ENCODE measurements at places on chromosomes 2 and 18.

DNA sequence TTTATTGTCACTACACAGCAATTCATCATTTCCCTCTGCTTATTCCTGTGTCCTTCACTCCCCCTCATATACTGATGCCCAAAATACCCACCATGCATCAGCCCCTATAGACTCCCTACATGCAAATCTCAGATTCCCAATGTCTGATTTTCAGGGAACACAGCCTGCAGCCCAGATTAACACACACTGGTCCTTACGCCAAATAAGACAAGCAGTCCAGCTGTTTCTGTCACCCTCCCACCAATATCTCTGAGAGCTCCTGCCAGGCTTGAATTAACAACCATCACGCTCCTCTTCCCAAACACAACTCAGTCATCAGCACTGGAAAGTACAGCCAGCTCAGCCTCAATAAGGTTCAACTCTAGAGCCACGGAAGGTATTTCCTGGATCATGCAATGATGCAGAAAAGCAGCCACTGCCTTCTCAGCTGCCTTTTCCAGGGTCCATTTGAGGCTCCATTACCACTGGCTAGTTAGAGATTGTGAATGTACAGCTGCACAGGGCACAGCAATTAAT, 39.0 kb upstream of the SLC35F5 start:
- no peak for DNase-seq

DNA sequence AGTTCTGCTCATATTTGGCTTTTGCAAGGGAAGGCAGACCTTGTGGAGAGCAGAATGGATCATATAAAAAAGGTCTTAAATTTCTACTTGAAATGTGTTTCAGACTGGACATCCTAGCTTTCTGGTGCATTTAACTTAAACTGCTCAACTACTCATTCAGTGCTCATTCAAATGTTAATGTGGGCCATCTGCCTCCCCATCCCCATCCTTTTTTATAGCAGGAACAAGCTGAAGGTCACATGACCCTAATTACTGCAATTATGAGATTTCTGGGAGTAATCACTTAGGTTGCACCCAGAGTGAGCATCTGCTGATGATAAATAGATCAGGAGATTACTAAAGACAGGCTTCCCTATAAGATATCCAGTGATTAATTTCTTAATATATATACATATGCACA, 96.1 kb downstream of the MAP2 start:
- no peak for DNase-seq

DNA sequence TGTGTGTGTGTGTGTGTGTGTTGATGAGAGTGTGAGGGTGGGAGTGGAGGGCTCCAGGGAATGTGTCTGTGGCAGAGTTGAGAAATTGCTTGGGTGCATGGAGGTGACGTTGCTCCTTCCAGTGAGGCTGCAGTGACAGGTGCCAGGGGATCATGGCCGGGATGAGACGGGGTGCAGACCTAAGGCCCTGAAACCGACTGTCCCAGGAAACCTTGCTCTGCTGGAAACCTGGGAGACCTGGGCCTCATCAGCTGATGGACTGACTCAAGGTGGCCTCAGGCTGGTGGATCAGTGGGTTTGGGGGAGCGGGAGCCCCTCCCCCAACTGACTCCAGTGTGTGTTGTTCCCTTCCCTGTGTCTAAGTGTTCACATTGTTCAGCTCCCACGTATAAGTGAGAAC, 56.6 kb downstream of the INHBB start:
- DNase-seq: no peak

- DNase-seq: no peak
These were observed 47.7 kb downstream of the ZC3H15 start for GRCh38 chr2:186533717-186534116.

- no peak for DNase-seq
These were observed 31.1 kb downstream of the NDUFAF7 start for GRCh38 chr2:37262522-37262921.

DNA sequence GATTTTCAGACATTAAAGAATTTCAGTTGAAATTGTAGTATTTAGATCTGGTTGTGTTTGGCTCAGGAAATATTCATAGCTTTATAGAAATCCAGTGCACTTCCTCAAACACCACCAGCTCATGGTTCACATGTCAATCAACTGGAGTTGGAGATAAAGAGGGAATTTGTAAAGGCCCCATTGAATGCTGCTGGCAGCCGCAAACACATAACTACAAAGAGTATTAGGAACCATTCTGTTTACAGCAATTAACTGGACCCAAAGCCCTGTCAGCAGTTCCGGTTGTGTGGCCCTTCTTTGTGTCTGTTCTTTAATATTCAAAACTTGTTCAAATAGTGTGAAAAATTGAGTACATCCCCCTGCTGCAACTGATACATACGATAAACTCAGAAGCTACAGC, 107.4 kb upstream of the LRRTM4 start:
- no peak for DNase-seq

GRCh38 chr2:222320436-222321395, 21.9 kb upstream of the PAX3 start:
- DNase-seq: no peak

DNA sequence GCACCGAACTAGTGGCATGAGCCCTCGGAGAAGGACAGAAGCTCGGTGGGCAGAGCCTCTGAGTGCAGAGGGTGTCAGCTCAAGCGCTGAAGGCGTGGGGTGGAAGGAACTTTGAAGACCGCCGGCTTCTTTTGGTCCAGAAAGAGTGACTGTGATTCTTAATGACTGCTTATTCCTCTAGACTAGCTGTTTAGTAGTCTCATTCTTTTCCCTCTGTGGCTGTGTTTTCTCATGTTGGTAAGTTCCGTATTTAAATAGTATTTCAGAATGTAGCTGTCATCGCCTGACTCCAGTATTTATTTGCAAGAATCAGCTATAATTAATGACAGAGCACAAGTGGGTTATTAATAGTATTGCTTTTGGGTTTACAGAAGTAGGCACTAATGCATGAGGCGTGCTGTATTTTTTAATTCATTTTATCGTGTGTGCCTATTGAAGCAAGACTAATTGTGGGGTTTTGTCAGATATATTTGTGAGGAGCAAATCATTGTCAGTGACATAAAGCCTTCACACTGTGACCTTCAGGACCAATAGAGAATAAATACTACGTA, 80.8 kb upstream of the NFATC1 start:
- DNase-seq: no peak

GRCh38 chr2:31020713-31021112, 117.5 kb downstream of the GALNT14 start:
- DNase-seq: no peak

- no peak for DNase-seq
These were observed 53.4 kb downstream of the ADI1 start for GRCh38 chr2:3465844-3466481.

DNA sequence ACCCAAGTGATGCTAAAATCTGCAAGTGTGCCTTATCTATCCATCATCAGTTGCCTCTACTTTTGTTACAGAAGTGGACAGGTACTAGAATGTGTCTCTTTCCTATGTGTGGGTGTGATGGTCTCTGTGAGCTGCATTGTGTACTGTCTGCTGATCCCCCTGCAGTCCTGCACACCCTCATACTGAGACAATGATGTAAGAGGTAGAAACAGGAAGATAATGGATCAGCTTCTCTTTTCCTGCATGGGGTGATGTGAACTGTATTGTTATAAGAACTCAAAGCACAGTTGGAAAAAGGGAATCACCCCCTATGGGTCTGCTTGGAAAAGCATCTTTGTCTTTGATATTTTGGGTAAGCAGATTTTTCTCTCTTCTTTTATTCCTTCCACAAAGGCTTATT, 537.6 kb upstream of the CDH2 start:
- DNase-seq: no peak

- DNase-seq: no peak
These were observed 71.6 kb downstream of the ZNF407 start for GRCh38 chr18:74669136-74669798.

- DNase-seq: no peak
These were observed 9.0 kb upstream of the SLC20A1 start for GRCh38 chr2:112636605-112637288.

GRCh38 chr2:100682536-100682935, 119.7 kb downstream of the PDCL3 start:
- no peak for DNase-seq

GRCh38 chr2:128090575-128090944, 440 bp upstream of the UGGT1 start:
- no peak for DNase-seq

- no peak for DNase-seq
These were observed 64.4 kb upstream of the FOSL2 start for GRCh38 chr2:28327956-28328922.

DNA sequence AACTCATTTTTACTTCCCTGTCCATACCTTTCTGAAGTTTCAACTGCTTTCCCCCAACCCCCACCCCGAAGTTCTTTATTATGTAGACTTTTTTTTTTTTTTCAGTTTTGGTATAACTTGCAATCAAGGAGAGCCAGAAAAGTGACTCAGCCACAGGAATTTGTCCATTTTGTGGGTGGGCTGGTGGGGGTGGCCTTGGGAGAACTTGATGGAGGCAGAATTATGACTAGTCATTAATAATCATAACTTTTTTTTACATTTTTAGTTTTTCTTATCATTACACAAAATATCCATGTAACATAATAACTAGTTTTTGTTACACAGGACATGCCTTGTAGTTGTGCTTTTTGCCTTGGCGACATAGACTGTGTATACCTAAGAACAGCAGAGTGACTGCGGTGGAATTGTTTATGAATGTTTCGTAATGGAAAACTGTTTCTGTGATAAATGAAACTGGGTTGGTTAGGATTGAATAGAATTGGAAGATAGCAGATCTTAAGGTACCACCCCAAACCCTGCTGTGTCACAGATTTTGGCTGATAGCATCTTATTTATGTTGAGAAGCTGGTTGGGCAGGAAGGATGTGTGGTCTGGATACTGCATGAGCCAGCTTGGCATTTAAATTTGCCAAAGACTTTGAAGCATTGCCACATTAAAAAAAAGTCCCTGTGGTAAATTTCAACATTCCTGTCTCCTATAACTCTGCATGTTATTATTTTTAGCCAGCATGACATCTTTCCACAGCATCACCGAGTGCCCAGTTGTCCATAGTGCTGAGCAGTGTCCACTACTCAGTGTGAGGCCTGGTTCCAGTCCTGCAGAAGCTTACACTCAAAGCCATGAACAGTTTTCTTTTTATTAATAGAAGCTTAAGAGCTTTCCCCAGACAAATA, 30.7 kb downstream of the LYPD6B start:
- no peak for DNase-seq

DNA sequence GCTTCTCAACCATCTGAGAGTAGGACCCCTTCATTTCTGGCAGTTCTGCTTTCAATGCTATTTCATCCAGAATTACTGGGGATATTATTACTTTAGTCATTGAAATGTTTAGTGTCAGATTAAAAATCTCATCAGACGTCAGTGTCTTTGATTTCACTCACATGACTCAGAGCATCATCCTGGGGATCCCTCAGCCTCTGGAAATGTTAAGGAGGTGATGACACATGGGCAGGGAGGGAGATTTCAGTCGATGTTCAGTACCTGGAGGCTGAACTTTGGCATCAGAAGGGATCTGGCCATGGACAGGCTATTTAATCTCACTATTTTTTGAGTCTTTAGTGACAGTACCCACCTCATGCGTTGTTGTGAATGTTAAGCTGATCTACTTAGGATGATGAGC, 39.1 kb downstream of the OSBPL6 start:
- no peak for DNase-seq

GRCh38 chr2:20196657-20197161, 28.2 kb downstream of the SDC1 start:
- DNase-seq: no peak

DNA sequence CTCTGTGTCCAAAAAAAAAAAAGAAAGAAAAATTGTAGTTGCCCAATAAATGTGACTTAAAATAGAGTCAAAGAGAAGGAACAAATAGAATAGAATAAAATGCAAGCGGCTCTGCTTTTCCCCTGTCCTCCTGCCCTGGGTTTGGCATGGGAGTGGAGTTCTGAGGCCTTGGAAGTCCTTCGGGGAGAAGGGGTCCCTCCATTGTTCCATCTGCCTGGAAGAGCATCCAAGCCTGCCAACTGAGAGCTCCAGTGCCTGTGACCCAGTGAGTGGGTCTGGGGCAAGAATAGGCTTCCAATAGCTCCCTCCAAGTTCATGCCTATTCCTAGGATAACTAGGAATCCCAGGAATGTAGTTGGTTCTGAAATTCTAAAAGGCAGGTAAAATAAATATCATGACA, 321.4 kb downstream of the MYCN start:
- DNase-seq: no peak

DNA sequence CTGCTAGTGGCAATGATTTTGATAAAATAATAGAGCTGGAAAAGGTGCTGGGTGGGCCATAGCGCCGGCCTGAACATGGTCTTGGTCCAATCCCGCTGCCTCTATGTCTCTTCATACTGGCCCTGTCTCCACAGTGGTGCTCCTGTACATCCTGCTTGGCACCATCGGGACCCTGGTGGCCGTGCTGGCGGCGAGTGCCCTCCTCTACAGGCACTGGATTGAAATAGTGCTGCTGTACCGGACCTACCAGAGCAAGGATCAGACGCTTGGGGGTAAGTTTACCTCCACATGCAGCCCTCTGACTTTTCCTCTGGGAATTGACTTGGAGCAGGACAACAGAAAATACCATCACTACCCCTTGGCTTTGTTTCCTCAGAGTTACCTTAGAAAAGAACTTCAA, 24.0 kb downstream of the IL18RAP start:
- DNase-seq: no peak

- DNase-seq: no peak
These were observed 190.5 kb downstream of the LOXHD1 start for GRCh38 chr18:46466234-46467160.

DNA sequence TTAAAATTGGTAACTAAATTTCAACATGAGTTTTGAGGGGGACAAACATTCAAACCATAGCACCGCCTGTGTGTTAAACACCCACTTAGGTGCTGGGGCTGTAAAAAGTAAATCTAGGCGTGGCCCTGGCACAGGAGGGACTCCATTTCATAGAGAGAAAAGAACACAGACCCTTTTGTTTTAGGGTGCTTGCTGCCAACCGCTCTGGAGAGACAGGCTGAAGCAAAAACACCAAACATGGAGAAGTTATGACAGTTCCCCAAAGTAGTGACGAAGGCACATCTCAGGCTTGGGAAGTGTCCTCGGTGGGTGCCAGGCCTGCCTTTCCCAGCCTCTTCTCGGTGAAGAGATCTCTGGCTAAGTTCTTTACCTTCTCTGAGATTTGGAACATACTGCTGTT, 5.1 kb downstream of the ACTG2 start:
- no peak for DNase-seq

- DNase-seq: no peak
These were observed 122.7 kb upstream of the GCFC2 start for GRCh38 chr2:75833386-75833785.

DNA sequence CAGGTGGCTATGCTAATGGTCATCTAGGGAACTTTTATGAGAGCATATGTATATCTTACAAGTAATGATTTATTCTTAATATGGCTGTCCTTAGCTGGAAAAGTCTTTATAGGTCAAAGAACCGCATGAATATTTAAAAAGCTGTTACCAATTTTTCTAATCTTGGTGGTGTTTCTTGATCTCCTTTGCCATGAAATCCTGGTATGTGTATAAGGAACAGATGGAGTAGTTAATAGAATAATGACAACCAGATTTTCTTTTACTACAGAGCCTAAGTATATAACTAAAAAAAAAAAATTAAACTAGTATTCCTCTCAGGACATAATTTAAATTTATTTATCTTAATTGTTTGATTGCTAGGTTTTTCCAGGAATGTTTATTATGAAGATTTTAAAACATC, 74.5 kb downstream of the RHBDD1 start:
- DNase-seq: no peak

Measured in stimulated activated CD4-positive, alpha-beta T cell treated with anti-CD3 and anti-CD28 coated beads, Interleukin-1b, Interleukin-23, amount 100 ng/mL, for 1 hour (primary cell).